ENCODE measurements at places on chromosomes 13 and 19. TPM values are rescaled to one million over a fixed set of nuclear protein-coding genes. Genes with fewer than 3 reads are reported as not detected.
A peak's percentile ranks its signal among the peaks of the same experiment; 100 is the strongest.

- DNase-seq = no peak
Measured at GRCh38 chr19:55257461-55258420, 1.1 kb downstream of the PPP6R1 start.

GRCh38 chr19:41588497-41589209, 12.7 kb downstream of the CEACAM21 start:
- DNase-seq = no peak

- DNase-seq = no peak
Measured at GRCh38 chr13:48707405-48707804, 53.7 kb downstream of the CYSLTR2 start.

GRCh38 chr19:15779756-15780476, 7.5 kb upstream of the OR10H5 start:
- DNase-seq = no peak

GRCh38 chr19:1860042-1860775, 3.2 kb downstream of the KLF16 start:
- DNase-seq = no peak

DNA sequence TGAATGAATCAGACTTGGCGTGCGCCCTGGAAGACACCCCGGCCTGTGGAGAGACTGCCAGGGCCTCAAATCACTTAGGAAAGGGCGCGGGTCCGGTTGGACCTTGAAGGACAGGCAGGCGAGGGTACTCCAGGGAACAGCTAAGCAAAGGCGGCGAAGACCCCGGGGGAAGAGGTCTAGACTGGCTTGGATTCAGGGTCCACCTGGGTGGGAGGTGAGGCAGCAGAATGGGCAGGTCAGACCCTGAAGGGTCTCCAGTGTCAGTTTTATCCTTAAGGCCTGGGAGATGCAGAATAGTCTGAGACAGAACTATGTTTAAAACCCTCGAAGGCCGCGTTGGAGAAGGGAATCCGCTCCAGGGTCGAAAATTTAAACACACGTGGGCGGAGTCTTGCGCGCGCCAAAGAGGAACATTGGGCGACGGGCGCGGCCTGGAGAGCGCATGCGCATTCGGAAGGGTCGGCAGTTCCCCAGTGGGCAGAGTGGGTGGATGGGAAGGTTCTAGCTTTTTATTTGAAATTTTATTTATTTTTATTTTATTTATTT, 567 bp upstream of the SMG9 start:
- peak; percentile 84 for DNase-seq

- no peak for DNase-seq
Measured at GRCh38 chr13:80436571-80437169, 95.7 kb upstream of the SPRY2 start.

GRCh38 chr13:45108716-45109101, 11.6 kb upstream of the GTF2F2 start:
- no peak for DNase-seq

- DNase-seq = no peak
Measured at GRCh38 chr13:56317841-56318240, 822.9 kb upstream of the PRR20A start.

- no peak for DNase-seq
Measured at GRCh38 chr19:45814851-45815480, at the start of gene RSPH6A. RSPH6A (minus strand) TSS chr19:45815308; CDS start chr19:45815176, 132 bp downstream.

DNA sequence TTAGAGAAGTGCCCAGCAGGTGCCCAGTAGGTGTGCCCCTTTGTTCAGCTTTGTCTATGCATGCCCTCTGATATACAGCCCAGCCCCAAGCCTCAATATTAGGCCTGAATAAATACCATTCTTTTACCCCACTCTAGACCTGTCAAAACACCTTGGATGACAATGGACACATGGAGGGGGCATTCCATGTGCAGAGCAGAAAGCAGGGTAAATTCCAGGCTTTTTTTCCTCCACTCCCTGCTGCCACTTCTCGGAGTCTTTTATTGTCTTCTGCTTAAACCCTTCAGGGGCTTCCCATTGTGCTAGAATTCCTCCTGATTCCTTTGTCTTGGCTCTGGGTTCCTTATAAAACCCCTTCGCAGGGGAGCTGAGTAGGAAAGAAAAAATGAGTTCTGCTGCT, 5.8 kb upstream of the FRY start:
- DNase-seq = no peak

DNA sequence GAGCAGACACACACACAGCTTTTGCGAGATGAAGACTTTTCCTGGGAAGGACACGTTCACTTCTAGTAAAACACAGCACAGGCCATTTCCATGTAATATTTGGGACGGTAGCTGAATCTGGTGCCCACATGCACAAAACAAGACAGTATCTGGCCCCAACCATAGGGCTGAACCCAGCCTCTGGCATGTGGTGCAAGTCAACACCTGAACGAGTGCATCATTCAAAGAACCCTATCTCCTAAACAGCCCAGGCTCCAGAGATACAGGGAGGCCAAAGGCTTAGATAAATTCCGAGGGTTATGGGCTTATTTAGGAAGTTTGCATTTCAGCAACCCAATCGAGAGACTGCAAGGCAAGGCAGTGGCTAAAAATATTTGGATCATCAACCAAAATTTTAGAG, 2.7 kb upstream of the TFDP1 start:
- no peak for DNase-seq

DNA sequence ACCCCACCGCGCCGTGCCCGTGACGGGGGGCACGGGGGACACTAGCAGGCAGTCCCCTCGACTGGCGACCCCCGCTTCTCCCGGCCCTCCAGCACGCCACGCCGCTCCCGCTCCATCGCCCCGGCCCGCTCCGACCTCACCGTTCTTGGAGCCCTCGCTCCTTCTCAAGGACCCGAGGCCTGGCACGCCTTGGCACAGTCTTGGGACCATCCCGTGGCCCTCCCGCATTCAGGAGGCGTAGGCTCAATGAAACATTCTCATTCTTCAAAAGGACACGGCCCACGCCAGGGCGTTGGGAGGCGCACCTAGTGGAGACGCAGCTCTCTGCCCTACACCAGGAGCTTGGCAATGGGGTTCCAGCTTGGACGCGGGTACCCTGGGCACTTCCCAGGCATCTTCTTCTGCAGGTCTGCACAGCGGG, 473 bp upstream of the CERS1 start:
- DNase-seq = no peak

DNA sequence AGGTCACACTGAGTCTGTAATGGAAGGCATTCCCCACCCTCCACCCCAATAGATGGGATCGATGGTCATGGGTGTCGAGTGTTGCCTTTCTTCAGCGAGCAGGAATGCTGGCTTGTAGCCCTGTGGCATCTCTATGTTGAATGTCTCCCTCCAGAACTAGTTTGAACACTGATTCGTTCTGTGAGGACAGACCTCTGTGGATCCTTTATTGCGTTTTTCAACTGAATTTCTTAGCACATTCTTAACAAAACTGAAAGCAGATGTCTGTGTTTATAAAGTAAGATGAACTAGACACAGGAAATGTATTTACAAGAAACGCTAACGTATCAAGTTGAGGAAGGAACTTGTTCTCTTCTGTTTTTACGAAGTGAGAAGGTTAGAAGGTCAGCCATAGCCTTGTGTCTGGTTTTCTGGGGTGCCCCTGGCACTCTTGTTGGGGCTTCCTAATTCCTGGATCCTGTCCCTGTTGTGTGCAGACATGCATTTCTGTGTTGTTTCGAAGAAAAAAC, 36.8 kb upstream of the TM9SF2 start:
- DNase-seq = no peak

DNA sequence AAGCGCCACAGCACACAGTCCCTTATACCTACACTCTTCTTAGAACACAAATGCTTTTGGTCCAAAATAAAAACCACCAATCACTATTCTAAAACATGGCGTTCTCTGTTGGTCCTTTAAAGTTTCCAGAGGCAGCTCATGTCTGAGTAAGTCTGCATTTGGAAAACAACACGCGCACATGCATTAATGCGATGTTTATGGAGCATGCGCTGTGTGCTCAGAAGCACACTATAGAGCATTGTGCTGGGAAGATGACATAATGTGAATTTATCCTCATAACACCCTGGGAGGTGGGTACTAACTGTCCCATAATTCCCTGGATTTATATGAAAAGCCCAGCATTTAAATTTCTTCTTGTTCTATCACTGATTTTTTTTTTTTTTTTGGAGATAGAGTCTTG, 10.7 kb downstream of the ZNF682 start:
- no peak for DNase-seq

GRCh38 chr13:27621116-27621365, 651 bp upstream of the POLR1D start:
- DNase-seq = no peak

GRCh38 chr13:21022056-21022979, 39.1 kb downstream of the LATS2 start:
- DNase-seq = no peak

- no peak for DNase-seq
Measured at GRCh38 chr13:46486270-46486669, 66.7 kb upstream of the LRCH1 start.

GRCh38 chr19:29606420-29606747, 301 bp downstream of the POP4 start:
- DNase-seq = no peak

- DNase-seq = no peak
Measured at GRCh38 chr19:40807147-40808020, 8.4 kb downstream of the EGLN2 start.

GRCh38 chr19:8149261-8150094, at the start of gene FBN3:
FBN3 (minus strand) TSS chr19:8149592; CDS start chr19:8147480, 2,112 bp downstream.
- DNase-seq = no peak

DNA sequence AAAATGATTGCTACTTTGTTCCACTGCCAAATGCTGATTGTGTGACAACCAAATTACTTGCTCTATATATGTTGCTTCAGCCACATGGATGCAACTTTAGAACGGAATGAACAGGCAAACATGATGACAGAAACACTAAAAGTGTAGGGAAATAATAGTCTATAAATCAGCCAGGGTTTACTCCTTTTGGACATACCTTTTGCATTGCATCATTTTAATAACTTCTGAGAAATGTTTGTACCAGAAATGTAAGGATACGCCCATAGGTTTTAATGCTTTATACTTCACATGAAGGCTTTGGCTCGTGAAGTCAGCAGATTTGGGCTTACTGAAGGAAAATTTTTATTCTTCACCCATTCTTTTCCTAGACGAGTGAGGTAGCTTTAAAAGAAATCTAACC, 141.0 kb downstream of the POSTN start:
- DNase-seq = no peak

DNA sequence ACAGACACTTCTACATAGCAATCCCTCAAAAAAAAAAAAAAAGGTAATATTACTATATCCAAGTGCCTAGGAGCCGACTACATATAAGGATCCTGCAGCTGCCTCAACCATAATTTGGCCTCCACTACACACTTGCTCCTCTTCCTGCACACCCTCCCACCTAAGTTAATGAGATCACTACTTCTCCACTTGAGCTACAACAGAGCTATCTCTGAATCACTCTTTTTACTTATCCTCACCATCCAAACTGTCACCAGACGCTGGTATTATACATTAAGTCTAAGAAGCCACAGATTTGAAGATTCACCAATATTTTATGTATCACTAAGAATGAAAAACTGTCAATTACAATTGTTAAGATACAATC, 8.3 kb downstream of the OBI1 start:
- DNase-seq = no peak

The LIG1 gene
- 84.9 TPM for total RNA-seq

The NLRP7 gene
- total RNA-seq = 0.98 TPM

The ZNF607 gene
- 24.0 TPM for total RNA-seq

The CD37 gene
- not detected for total RNA-seq

The ZNF177 gene
- total RNA-seq = 10.6 TPM

The CLEC4M gene
- 0.69 TPM for total RNA-seq

The SLC10A2 gene
- 1.7 TPM for total RNA-seq

The FOSB gene
- 28.4 TPM for total RNA-seq

The PABPC3 gene
- total RNA-seq = 0.29 TPM

The ZNF763 gene
- 4.8 TPM for total RNA-seq

The MYADM gene
- total RNA-seq = 73.5 TPM

The MCEMP1 gene
- not detected for total RNA-seq

The CYP4F22 gene
- total RNA-seq = not detected

The KLF5 gene
- total RNA-seq = 189 TPM

The ZNF835 gene
- 0.12 TPM for total RNA-seq

The HTR2A gene
- not detected for total RNA-seq

The LSM14A gene
- total RNA-seq = 123 TPM

The CCL25 gene
- 1.4 TPM for total RNA-seq

The CEACAM3 gene
- total RNA-seq = not detected

The LRRC8E gene
- total RNA-seq = 4.3 TPM

Data from type B pancreatic cell (in vitro differentiated cells).